ENCODE measurements at places on chromosomes 11 and 22.

DNA sequence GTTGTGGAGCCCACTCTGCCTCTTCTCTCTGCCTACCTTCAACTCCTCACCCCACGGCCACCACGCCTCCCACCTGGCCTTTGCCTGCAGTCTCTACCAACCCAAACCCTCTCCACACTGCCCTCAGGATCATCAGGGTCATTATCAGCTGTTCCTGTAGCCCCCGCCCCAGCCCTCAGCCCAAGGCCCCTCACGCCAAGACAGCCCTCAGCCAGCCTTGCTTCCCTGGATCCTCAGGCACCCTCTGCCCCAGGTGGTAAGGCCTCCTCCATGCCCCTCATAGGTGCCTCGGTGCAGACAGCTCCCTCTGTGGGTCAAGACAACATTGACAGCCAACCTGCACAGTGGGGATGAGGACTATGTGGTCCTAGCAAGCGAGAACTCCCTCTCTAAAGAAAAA is 1.7 kb downstream of the SBF1 start:
- DNase-seq, result no peak

DNA sequence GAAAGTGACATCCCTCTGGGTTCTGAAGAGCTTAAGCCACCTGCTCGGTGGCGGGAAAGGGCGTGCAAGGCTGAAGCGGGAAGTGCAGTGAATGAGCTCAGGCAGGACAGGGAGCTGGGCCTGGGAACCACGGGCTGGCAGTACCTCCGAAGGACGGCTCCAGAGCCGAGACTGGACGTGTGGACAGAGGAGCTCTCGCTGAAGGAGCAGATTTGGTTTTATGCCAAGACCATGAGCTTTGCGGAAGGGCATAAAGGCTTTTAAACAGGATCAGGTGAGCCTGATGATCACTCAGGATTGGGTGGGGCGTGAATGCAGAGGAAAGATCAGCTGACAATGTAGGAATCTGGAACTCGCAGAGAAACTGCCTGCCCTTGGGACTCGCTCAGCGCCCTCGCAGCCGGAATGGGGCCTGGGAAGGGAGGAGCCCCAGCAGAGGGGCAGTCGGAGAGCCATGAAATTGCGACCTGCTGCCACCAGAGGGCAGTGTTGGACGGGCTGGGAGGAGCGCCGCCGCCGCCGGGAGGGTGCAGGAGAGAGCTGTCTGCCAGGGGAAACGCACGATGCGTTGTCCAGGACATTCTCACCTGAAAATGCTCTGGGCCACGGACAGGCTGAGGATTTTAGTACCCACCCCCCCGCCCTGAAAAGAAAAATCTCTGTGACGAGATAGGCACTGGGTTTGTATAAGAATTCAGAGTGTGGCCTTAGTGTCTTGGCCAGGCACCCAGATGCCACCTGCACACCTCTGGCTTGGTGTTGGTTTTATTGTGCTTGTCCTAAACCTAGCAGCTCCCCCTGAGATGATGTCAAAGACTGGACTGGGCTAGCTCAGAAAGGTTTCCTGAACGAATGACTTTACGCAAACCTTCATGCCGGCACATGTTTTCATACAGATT is 324.4 kb downstream of the NTM start:
- no peak for DNase-seq

DNA sequence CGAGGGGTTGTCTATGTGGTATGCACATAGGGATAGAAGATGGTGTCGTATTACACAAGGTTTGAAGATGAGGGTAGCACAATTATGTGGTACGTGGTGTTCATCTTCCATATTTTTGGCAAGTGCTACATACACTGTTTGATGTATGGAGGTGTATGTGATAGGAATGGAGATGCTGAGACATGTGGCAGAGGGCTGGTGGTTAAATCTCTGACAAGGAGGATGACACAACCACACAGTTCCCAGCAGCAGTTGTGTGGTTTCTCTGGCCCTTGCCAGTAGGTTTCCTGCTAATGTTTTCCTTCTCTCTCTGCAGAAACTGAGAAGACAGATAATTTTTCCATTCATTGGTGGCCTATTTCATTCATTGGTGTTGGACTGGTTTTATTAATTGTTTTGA is 17.0 kb downstream of the NCR3LG1 start:
- no peak for DNase-seq

DNA sequence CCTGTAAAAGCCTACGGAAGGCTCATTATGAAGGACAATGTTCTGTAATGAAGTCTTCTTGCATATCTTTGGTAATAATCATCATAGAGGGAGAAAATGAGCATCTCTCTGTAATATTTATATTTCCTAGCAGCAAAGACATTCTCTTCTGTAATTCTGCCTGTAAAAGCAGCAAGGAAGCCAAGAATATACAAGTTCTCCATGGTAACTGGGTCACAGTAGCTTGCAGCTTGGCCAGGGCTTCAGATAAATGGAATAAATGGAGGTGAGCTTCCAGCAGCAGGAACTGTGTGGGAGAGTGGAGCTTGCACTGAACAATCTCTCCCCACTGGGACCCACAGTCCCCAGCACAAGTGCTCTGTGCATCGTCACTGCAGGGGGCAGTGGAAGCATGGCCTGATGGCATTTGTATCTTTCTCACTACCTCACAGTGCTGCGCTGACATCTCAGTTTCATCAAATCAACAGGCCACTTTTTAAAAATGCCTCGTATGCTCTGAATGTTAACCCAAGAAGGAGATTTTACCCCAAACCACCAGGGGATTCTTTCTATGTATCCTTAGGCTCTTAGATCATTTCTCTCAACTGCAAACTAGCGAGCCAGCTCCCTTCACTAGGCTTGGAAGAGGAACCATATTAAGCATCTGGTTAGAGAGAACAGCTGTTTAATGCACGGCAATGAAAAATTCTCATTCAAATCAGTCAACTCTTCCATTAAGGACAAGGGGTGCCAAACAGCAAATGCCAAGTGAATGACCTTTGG is 1059.7 kb downstream of the OPCML start:
- DNase-seq, result no peak

DNA sequence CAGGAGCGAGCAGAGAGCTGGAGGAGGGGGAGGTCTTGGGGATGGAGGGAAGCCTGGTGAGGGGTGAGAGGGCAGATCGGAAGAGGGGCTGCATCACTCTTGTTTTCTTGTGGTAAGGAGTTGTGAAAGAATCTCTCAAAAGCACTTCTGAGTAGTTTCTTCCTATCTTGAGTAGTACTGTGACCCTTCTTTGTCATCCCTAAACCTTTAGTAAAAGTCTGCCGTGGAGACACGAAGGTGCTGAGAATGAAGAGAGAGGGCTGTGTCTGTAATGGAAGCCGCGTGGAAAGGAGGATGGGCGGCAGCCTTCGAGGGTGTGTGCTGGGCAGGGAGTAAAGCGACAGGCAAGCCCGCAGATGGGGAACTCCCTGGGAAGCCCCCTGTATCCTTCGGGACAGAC is 237.8 kb downstream of the TBC1D22A start:
- DNase-seq, result no peak

- no peak for DNase-seq
These were observed 73.3 kb downstream of the PRSS23 start for GRCh38 chr11:86873573-86874083.

- DNase-seq, result no peak
These were observed 288.5 kb downstream of the KIRREL3 start for GRCh38 chr11:126711977-126712625.

- DNase-seq, result no peak
These were observed 93.8 kb upstream of the FGF3 start for GRCh38 chr11:69912911-69913451.

GRCh38 chr11:69711822-69712801 is 8.3 kb upstream of the FGF19 start:
- no peak for DNase-seq

- DNase-seq, result no peak
These were observed 16.0 kb upstream of the BMAL1 start for GRCh38 chr11:13261591-13262061.

DNA sequence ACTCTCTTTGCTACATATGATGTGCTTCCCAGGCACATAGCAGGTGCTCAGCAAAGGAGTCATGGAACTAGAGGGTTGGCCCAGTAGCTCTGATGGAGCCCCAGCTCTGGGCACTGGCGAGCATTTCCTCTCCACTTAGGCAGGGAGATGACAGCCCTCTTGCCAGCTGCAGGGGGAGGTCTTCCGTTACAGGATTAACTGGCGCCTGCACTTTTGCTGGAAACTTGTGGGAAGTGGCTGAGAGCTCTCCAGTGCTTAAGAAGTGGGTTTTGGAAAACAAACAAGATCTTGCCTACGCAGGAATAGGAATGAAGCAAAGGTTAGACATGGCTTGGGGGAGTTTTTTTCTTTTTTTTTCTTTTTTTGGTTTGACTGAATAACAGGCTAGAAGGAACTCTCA is 75.5 kb downstream of the MICAL2 start:
- no peak for DNase-seq

DNA sequence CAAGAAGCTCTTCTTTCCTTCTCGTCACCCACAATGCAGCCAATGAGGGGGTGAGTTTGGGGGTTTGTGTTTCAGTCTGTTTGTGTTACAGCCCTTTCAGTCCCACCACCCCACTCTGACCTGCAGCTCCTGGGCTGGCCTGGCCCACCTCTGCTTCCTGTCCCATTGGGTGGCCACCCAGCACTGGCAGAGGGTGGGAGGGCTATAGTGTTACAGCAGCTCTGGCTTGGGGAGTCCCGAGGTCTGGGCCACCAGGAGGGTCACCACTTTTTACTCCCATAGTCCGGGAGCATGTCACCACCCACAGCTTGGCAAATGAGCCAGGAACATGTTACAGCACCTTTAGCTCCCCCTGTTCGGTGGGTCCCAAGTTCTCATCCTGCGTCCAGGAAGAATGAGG is 1.7 kb upstream of the OR10S1 start:
- no peak for DNase-seq

DNA sequence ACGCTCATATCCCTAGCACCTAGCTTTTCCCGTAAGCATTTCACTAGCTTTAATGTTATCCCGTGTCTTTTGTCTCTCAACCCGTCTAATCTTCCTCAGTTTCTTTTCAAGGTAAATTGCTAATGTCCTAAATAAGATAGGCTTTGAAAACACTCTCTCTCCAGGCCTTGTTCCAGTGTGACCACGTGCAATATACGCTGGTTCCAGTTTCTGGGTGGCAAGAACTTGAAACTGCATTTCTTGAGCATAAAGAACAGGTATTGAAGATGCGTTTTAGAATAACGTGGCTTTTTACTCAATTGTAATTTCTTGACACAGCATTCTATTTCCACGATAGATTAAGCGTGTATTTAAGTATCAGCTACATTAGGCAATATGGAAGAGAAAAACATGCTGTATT is 1.1 kb downstream of the CDC45 start:
- DNase-seq, result no peak

DNA sequence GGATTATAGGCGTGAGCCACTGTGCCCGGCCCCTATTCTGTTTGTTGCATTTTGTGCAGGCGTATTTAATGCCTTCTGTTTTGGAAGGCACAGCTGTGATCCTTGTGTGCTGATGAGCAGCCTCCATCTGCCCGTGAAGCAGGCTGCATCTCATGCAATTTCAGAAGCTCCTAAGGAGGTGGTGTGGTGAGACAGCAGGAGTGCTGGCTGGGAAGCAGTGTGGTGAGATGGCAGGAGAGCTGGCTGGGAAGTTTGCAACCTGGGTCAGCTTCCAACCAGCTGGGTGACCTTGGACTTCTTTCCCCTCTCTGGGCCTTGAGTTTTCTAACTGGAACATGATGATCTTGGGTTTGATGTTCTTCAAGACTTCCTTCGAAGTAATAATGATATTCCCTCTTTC is 525.1 kb downstream of the TBC1D22A start:
- no peak for DNase-seq

DNA sequence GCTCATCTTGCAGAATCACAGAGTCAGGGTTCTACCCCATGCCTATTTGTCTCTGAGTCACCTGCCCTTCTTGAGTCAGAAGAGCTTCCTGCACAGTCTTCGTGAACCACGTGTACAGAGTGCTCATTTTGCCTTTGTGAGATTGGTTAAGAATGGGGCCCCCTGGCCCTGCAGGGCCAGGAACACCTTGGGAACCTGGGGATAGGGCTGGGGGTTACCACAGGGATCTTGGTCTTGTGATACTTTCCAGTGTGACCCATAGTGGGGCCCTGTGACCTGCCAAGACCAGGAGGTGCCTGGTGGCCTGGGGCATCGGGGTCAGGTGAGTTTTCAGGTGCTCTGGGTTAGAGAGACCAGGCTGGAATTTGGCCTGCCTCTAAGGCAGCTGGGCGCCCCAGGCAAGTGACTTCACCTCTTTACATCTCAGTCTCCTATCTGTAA is 9.4 kb downstream of the TMPRSS13 start:
- no peak for DNase-seq

DNA sequence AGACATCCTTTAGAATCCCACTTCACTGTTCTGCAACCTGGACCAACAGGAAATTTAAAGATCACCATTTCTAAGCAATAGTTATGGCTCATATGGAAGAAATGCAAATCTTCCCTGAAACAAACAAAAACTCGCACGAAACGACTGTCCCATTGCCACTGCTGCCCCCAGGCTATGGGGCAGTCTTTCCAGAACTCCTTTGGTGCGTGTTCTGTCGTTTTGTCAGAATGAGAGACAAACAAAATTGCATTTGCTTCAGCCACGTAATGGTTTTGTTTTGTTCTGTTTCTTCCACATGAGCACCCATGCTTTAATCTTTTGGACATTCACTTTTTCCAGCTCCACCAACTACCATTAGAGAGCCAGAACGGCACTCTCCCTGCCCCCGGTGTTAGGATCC is 10.8 kb upstream of the FBLN1 start:
- DNase-seq, result no peak

GRCh38 chr11:130732476-130732875 is 183.8 kb downstream of the SNX19 start:
- no peak for DNase-seq

GRCh38 chr11:103805688-103806009 is 230.8 kb upstream of the DDI1 start:
- DNase-seq, result no peak
